ENCODE measurements at places on chromosomes 1 and 21.
A peak's percentile ranks its signal among the peaks of the same experiment; 100 is the strongest.

DNA sequence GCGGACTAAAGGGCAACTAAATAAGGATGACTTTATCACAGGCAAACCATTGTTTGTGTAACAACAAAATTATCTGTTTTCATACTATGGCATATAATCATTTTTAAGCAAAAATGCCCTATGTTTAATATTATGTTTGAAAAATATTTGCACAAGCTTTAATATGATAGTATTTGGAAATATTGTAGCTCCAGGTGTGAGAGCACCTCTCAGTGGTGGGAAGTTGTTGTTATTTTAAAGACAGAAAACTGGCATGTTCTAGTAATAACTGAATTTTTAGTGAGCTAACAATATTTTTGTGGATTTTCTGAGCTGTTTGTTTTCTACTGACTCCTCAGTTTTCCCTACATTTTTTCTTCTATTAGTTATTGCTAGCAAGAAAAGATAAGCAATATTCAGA lies 578.8 kb downstream of the KCNT2 start:
- DNase-seq = no peak

DNA sequence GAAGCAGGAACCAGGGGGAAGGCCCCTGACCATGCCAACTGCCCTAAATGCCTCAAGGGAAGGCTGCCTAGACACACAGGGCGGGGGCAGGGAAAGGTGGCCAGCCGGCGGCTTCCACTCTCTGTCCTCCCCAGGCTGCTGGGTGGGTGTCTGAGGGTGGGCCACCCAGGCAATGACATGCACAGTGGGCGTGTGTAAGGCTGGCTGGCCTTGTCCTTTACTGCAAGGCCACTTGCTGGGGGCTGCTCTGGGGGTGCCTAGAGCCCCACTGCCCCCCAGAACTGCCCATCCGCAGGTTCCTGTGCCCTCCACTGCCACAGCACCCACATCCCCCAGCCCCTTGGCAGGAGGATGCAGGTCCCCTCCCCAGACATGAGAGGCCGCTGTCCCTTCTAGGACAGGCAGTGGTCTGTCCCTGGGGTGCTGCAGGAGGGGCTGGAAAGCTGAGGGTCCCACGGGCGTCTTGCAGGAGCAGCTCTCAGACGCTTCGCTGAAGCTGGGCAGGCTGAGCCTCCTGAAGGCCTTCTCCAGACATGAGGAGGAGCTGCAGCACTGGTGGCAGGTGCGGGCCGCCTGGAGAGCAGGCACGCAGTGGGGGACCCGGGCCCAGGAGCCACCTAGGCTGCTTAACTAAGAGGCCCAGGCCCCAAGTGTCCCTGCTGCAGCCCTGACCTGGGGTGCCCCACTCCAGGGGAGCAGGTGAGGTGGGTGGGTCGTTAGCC lies 10.1 kb downstream of the CCDC27 start:
- DNase-seq = no peak

- DNase-seq = no peak
Observed at GRCh38 chr21:42093991-42094421, 22.9 kb downstream of the UMODL1 start.

GRCh38 chr1:116911188-116911553 lies 1.5 kb downstream of the PTGFRN start:
- DNase-seq = no peak

DNA sequence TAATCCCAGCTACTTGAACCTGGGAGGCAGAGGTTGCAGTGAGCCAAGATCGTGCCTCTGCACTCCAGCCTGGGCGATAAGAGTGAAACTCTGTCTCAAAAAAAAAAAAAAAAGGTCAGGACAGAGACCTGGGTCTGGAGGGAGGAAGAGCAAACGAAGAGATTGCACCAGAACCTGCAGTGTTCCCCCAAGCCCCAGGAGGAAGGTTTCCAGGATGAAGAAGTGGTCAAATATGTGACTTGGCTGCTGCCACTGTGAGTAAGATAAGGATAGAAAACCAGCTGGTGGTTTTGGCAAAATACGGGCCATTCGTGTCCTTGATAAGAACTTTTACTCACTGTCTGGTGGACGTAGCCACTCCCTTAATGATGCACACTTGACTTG lies 42.2 kb downstream of the CLDN14 start:
- no peak for DNase-seq

DNA sequence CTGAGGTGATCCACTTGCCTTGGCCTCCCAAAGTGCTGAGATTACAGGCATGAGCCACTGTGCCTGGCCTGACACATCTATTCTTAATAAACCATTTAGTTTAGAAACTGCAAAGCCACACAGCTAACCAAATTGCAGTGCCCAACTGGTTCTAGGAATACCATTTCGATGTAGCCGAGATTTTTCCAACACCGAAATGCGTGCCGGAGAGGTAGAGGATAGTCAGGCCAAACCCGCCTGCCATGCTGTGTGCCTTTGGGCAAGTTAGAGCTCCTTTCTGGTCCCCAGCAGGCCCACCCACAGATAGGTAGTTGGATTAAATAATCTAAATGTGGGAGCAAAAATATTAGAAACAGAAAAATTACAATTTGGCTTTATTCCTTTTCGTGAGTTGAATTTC lies 254.4 kb downstream of the FOXD2 start:
- DNase-seq = no peak

GRCh38 chr1:50796272-50796671 lies 163.8 kb downstream of the FAF1 start:
- no peak for DNase-seq

- no peak for DNase-seq
Observed at GRCh38 chr1:36458910-36459309, 5.3 kb downstream of the MRPS15 start.

GRCh38 chr1:15468145-15468544 lies 7.8 kb upstream of the CELA2B start:
- no peak for DNase-seq

- DNase-seq = no peak
Observed at GRCh38 chr1:67847466-67847865, 14.2 kb upstream of the GNG12 start.

- no peak for DNase-seq
Observed at GRCh38 chr1:243731301-243731891, 118.6 kb downstream of the AKT3 start.

DNA sequence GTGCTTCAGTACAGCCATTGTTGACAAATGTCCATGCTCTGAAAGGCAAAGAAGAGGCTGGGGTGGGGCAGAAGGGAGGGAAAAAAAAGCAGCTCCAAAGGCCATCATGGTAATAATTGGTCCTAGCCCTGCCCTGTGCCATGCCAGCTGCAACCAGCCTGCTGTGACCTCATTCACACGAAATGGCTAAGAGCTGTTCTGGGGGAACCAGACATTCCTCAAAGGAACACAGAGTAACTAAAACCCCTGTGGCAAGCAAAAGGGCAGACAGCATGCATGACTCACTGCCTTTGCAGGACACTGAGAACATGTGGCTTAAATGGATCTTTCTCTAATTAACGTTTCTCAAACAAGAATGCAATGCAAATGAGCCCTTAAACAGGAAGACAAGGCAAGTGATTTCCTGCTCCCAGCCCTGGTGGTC lies 42.3 kb downstream of the STYXL2 start:
- DNase-seq = no peak

DNA sequence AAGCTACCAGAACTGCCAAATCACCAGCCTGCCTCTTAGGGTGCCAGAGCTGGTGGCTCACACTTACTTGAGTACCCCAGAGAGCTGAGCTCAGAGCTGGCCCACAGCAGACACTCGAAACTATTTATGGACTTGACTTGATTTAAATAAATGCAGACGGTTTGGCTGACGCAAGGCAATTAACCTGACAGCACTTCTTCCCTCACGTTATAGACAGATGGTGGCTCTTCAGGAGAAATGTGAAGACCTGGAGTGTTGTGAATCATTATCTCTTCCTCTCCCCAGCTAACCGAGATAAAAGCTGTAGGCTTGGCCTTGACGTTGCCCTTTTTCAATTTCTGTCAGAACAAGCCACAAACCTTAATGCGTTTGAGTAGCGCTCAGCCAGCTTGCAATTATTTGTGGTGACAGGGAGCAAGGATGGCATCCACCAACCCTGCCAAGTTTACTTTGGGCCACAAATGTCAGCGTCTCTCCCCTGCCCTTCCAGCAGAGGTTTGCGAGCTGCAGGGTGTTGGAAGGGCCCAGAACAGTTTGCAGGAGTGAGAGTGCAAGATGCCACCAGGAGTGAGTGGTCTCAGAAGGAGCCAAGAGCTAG lies 34.0 kb upstream of the BCAR3 start:
- no peak for DNase-seq

DNA sequence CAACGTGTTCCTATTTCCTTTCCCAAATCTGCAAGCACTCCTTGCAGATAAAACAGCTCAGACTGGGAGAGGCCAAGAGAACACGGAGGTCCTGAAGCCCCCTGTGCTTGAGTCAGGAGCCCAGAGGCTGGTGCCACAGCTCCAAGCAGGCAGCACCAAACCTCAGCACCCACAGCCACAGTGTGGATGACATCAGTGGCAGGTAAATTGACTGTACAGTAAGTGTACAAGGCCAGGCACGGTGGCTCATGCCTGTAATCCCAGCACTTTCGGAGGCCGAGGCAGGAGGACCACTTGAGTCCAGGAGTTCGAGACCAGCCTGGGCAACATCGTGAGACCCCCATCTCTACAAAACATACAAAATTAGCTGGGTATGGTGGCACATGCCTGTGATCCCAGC lies 1.9 kb upstream of the COL6A1 start:
- no peak for DNase-seq

GRCh38 chr1:17183388-17184160 lies 21.4 kb upstream of the PADI1 start:
- no peak for DNase-seq

GRCh38 chr1:62493656-62494055 lies 56.8 kb downstream of the USP1 start:
- DNase-seq = no peak

- DNase-seq = peak; percentile 6
Observed at GRCh38 chr1:51189421-51190073, 46.5 kb upstream of the RNF11 start.

GRCh38 chr1:163410073-163410999 lies 88.6 kb downstream of the NUF2 start:
- peak; percentile 2 for DNase-seq

GRCh38 chr1:17012775-17013490 lies 1.2 kb upstream of the ATP13A2 start:
- DNase-seq = no peak

DNA sequence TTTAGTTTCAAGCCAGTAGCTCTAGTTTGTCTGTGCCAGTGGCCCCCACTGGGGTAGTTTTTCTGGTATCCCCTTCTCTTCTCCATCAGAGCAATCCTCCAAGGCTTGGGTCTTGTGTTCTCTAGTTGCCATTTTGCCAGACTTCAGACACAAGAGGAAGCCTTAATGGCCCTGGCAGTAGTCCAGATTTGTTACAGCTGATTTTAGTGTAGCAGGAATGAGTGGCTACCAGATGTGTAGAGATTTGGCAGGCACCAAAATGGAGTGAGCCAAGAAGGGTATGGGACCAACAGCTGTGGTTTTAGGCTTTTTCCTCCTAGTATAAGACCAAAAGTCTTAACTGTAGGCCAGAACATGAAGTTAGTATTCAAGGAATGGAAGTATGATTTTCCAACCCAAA lies 56.8 kb downstream of the ACP6 start:
- no peak for DNase-seq

DNA sequence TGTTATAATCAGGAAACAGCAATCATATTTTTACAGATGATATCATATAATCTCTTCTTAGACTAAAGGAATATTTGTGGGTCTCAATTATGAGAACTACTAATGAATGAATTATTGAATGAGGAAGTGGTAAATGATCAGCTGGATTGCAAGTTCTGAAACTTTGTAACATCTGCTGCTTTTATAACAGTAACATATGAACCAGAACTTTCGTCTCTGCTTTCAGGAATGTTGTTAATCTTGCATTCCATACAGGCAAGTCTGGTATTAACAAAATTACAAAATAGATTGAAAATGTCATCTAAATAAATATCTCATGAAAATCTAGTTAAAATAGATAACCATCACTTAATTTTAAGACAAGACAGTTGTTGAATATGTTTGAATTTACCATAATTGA lies 110.5 kb upstream of the COL11A1 start:
- DNase-seq = no peak

DNA sequence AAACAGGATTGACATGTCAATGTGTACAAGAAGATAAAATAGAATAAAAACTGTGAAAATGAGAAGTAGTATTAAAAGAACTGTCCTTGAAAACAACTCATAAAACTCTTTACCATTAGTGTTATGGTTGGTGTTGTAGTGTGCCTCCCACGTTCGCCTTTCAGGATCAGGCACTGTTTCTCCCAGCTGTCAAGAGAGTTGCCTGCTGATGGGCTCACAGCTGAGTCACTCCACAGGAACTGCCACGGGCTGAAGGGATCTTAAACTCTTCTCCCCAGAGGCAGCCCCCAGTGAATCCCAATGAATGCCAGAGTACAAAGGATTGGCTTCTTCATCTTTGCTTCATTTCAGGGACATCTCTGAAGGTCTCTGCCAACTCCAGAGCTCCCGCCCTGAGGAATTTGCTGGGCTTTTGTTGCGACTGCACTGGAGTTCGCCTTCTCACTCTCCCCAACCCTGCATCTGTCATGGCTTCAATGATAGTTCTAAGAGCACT lies 119.6 kb downstream of the ADGRL2 start:
- no peak for DNase-seq

- no peak for DNase-seq
Observed at GRCh38 chr1:17739050-17739449, 16.1 kb upstream of the ACTL8 start.

- peak; percentile 39 for DNase-seq
Observed at GRCh38 chr1:9784508-9785133, 39.1 kb downstream of the CLSTN1 start.

DNA sequence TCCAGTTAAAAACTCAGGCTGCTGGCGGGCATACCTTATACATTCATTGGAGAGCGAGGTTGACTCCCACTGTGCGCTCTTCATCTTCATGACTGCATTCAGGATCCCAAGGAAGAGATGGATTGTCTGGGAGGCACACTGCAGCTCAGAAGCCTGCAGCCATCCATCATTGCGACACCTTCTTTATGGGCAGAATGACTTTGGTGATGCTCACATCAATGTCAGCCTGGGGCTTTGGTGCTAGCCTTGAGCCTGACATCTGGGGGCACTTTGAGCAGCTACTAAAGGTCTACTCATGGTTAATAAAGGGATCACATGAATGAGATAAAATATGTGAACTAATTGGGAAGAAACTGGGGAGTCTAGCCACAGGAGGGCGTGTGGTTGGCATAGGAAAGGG lies 229.3 kb downstream of the PRDM2 start:
- no peak for DNase-seq

DNA sequence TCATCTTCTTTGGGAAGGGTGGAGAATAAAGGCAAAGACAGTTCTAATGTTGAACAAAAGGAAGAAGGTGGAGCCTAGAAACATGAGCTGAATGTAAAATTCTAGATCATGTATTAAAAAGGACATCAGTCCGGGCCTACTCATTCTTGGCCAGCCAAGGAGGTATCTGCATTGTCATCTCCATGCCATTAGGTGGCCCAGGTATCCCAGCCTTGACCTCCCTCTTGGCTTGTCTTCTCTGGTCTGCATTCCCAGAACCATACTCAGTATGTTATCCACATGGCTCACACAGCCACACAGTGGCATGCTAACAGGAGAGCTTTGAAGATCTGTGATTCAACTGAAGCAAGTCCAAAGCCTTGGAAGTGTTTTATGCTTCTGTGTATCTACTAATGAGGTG lies 369.8 kb upstream of the KAZN start:
- DNase-seq = no peak

GRCh38 chr1:212295579-212295978 lies 10.4 kb downstream of the PPP2R5A start:
- no peak for DNase-seq

Measured in stimulated activated CD8-positive, alpha-beta memory T cell treated with anti-CD3 and anti-CD28 coated beads, Interleukin-15, amount 100 ng/mL, for 1 hour (primary cell).